Adrenal gland (tissue), 19 donors: ENCODE measurements at places on chromosomes 13 and 19. TPM values are rescaled to one million over a fixed set of nuclear protein-coding genes. Genes with fewer than 3 reads are reported as not detected.
A peak's percentile ranks its signal among the peaks of the same experiment; 100 is the strongest.

SHFL gene
- polyA plus RNA-seq: 18.6 TPM

ATP4A gene
- 63.5 TPM for polyA plus RNA-seq

RASAL3 gene
- polyA plus RNA-seq: 20.5 TPM

LRRC8E gene
- 3.1 TPM for polyA plus RNA-seq

FCGBP gene
- 7.2 TPM for polyA plus RNA-seq

OLFM4 gene
- polyA plus RNA-seq: 1.0 TPM

CPB2 gene
- not detected for polyA plus RNA-seq

S1PR4 gene
- not detected for polyA plus RNA-seq

LRRC63 gene
- 0.44 TPM for polyA plus RNA-seq

AXL gene
- 12.0 TPM for polyA plus RNA-seq

RUBCNL gene
- polyA plus RNA-seq: 0.81 TPM

CBY2 gene
- not detected for polyA plus RNA-seq

FXYD1 gene
- 5.5 TPM for polyA plus RNA-seq

SLC25A41 gene
- polyA plus RNA-seq: 0.54 TPM

ARRDC5 gene
- 0.27 TPM for polyA plus RNA-seq

DNA sequence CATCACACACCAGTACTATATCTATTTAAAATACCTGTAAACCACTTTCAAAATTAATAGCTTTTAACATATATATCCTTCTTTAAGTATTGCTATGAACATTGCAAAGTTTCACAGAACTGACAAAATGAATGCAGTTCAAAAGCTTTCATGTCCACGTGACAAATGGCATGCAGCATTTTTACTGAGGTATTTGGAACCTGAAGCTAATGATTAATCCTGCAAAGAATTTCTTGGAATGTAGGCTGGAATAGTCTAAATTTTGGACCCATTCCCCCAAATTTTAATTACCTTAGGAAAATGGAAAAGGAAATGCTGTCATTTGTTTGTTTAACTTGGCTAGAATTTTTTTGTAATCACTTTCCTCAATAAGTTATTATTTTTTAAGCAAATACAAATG lies 423.8 kb upstream of the GPC6 start:
- no peak for DNase-seq

DNA sequence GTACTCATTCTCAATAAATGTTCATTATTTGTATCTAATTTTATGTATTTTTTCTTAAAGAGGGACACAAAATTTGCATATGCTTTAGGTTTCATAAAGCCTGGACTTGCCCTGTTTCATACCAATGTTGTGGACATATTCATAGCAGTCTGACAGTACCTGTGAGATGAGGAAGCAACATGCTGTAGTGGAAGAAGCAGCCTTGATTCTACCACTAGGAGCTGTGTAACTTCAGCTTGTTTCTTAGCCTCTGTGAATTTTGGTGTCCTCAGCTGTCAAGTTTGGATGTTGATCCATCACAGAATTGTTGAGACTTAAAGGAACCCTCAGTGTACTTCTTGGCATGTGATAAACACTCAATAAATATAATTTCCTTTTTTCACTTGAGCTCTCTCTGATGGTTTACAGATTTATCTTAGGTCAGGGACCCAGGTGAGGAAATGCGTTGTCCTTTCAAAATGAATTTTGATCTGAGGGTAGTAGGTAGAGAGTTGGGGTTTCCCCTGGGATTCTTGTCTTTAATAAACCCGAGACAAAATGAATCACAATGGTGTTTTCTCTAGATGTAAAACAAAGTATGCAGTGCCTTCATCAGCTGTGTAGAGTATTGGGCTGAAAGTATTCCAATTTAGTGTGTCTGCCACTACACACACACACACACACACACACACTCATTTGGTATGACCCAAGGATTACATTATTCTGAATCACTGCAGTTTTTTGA lies 152.1 kb downstream of the KCNRG start:
- no peak for DNase-seq

DNA sequence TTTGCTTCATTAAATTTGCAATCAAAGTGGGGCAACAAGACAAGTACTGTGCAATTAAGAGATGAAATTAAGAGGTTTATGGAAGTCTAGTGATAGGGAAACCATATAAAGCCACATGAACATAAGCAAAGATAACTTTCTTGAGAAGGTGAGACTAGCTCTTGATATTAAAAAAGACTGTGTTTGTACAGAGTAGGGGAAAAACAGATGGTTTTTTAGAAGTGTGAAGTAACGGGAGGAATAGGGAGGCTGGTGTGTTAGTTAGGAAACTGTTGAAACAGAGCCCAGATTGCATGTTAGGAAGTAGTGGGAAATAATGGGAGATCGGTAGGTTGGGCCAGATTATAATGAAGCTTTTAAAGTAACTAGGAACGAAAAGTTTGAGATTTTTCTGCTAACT lies 149.8 kb upstream of the FREM2 start:
- DNase-seq: no peak

DNA sequence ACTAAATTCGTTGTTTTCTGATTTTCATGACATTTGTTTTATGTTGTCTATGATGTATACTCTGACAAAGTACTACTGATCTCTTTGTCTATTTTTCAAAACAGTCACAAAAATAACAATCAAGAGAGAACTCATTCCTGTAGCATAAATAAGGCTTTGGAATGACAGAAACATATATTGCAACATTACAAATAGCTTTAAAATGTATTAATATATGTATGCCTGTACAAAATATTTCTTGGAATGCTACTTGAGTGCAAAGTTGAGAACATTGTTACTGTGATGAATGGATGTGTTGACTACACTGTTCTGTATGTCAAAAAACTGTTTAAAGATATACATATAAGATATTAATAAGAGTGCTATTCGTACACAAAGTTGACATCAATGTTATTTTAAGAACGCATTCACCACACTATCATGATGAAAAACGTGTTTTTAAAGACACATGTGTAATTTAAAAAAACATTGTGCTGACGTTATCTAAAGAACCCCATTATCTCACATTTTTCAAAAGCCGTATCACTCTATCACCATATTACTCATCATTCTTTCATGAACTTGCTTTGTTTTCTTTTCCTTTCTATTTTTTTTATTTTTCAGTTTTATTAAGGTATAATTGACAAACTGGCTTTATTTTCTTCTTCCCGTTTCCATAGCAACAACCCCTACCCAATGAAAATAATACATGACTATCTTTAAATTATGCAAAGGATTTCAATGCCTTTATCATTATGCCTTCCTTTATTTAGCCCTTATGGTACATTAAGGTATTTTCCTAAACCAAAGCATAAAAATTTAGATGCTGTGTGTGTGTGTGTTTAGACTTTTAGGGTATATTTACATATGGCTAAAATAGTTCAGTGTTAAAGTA lies 918.8 kb downstream of the SLITRK1 start:
- DNase-seq: no peak

- DNase-seq: no peak
Measured at GRCh38 chr19:45547965-45548609, 36.5 kb downstream of the OPA3 start.

GRCh38 chr19:41872775-41873647 lies 4.1 kb upstream of the CD79A start:
- DNase-seq: peak; percentile 69

DNA sequence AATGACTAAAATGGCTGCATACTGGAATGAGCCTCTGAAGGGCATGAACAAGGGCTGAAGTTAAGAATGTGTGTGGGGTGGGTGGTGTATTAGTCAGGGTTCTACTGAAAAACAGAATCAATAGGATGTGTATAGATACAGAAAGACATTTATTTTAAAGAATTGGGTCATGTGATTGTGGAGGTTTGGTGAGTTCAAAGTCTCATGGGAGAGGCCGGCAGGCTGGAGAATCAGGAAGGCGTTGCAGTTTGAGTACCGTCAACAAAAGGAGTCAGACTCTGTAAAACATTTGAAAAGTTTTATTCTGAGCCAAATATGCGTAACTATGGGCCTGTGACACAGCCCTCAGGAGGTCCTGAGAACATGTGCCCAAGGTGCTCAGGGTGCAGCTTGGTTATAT lies 24.5 kb upstream of the CYSLTR2 start:
- DNase-seq: no peak

DNA sequence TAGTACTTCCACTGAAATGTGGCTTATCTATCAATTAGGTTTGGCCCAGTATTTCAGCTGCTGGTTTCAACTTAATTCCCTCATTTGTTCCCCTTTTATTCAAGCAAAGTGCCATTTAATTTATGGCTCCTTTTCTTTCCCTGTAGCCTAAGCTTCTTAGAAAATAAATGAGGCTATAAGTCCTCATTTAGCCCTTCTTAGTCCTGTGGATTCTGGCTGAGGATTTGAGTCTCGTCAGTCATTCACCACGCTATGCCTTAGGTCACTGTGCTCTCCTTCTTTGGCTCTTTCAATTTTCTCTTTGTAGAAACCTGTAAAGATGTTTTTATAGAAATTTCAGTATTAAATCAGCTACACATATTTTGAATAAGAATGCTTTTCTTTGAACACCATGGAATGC lies 579.1 kb downstream of the GPC6 start:
- DNase-seq: no peak

GRCh38 chr13:44107357-44108121 lies 227.8 kb downstream of the LACC1 start:
- no peak for DNase-seq

DNA sequence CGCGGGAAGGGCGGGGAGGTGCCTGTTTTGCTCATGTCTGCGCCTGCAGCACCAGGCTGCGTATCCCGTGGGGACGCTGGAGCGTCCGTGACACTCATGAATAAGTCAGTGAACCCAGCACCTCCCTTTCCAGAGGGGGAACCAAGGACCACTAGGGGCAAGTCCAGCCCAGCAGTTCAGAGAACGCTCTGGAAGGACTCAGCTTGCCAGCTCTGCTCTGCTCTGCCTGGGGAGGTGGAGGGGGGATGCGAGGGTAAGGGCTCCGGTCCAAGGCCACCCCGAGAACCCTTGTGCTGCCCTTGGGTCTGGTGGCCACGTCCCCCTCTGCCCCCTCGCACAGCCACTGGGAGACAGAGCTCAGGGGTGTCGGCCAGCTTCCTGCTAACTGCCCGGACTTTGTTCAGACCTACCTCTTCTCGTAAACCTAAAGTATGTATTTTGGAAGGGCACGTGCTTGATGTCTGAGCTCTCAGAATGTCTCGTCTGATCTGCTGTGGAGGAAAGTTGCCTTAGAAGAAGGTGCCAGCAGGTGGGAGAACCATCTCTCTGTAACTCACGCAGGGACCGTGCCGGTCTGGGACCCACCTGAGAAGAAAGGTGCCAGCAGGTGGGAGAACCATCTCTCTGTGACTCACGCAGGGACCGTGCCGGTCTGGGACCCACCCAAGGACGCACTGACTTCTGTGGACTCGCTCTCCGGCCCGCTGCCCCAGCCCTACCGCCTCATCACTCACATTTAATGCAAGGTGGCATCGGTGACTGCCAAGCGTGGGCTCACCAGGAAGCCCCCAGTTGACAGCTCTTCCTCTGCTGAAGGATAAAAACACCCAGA lies 34.1 kb downstream of the TMEM255B start:
- DNase-seq: no peak

GRCh38 chr13:100197591-100198365 lies 108.9 kb downstream of the PCCA start:
- DNase-seq: no peak

- DNase-seq: no peak
Measured at GRCh38 chr19:30064348-30064699, 122.3 kb downstream of the URI1 start.

DNA sequence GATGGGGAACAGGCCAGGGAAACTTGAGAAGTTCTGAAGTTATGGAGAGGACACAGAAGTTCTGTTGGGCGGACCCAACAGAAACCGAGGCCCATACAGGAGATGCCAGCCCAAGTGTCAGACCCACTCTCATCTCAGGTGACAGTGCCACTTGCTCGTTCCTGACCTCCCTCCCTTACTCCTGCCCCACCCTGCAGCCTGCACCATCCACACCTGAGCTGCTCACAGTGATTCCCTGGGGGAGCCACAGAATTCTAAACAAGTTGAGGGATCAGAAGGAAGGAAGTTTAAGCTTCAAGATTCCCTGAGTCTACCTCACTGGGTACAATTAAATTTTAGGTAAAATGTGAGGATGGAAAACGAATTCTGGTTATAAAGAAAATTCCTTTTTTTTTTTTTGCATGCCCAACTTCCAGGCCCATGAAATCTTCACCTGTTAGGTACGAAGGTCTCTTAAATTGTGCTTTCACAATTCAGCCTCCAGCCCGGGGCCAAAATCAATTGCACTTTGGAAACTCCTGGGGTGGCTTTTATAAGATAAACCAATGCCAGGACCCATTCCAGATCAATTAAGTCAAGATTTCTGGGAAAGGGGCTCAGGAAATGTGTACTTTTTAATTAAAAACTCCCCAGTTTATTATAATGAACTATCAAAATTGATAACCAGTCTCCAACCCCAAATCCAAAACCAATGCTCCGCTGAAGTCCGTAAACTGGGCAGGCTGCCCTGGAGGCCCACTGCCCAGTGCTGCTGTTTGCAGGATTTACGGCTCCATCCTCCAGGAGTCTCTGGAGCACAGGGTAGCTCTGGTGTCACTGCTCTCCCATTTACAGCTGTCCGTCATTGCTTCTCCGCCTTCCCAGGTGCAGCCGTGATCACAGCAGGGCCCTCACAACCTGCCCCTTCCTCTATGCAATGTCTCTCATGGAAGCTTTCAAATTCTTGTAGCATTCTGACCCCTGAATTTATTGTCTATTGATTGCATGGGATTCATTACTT lies 643.5 kb downstream of the UQCRFS1 start:
- no peak for DNase-seq

GRCh38 chr19:12938779-12939601 lies 581 bp downstream of the CALR start:
- DNase-seq: no peak

- DNase-seq: peak; percentile 73
Measured at GRCh38 chr19:16283210-16284061, 41.2 kb upstream of the KLF2 start.

DNA sequence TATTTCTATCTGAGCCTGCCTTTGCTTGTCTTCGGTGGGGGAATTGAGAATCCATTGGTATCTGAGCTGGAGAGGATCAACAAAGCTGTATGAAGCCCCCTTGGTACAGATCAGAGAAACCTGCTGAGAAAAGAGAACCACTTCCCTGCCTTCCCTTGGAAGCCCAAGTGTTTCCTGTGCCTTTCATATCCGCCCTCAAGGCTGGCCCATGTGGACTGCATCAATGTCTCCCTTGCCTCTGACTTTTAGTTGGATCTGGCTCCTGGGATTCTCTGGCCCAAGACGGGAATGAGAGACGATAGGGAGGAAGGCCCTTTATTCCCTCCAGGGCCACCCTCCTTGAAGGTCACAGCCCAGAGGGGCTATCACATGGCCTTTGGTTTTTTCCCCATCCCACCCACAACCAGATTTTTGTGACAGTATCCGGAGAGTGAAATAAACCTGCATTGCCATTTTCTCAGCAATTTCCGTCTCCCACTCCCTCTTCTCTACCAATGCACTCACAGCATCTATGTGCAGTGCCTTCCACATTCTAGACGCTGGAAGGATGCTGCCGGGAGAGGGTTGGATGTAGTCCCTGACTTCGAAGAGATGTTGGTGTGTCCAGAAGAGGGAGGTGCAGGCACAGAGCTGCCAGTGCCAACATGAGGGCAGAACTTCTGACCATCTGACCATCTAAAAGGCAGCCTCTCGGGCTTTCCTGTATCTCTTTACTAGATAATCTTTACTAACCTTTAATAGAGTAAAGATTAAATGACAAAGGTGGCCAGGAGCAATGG lies 63.8 kb downstream of the KCTD15 start:
- no peak for DNase-seq

GRCh38 chr19:17090583-17090982 lies 15.0 kb downstream of the MYO9B start:
- DNase-seq: no peak
